ENCODE measurements at places on chromosomes 7 and 10.

GRCh38 chr7:55308186-55308929, 56.8 kb upstream of the LANCL2 start:
- DNase-seq: no peak

- no peak for DNase-seq
These were observed 132.7 kb downstream of the MDFIC start for GRCh38 chr7:115054478-115055065.

GRCh38 chr10:650886-651615, 38.4 kb downstream of the DIP2C start:
- DNase-seq: no peak

GRCh38 chr7:33774762-33775523, 130.4 kb upstream of the BMPER start:
- DNase-seq: no peak

DNA sequence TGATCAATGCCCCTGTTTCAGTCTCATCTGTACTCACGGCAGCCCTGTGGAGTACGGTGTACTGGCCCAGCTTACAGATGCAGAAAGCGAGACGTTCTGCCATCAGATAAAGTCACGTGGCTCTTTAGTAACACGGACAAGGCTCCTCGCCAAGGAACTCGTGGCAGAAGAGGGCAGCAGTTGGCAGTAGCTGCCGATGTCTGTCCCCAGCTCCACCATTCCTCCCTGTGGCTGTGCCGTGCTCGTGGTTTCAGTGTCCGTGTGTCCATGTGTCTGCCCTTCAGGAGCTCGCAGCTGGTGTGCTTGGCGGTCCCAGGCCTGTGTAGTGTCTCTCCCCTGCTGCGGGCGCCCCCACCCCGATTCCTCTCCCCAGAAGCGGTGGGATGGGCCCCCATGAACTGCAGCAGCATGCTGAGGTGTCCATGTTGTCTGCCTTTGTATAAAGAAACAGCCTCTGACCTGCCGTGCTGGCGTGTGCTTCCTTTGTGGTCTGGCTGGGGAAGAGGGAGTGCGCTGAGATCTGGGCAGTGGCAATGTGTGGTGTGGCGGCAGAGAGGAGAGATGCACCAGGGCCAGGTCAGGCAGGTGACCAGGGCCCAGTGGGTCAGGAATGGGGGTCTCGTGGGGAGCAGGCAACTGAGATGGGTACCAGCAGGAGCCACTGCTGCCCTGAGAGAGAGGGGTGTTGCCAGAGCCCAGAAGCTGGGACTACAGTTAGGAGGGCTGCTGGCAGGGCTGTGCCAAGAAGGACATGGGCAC, 9.8 kb downstream of the RHBDD2 start:
- peak; percentile 19 for DNase-seq

GRCh38 chr10:14587540-14588083, 187.1 kb downstream of the FAM107B start:
- DNase-seq: no peak

DNA sequence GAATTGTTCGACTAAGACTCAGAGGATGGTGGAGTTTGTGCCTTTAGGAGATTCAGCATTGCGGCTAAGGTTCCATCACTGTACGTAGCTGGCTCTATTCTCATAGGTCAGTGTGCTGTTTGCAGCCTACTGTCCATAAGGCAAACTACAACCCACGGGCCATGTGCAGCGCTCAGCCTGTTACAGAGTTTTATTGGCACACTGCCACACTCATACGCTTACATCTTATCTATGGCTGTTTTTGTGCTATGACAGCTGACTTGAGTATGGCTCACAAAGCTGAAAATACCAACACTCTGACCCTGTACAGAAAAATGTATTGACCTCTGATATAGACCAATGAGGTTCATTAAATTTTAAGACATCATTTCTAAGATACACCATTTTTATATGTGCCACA, 114.5 kb downstream of the ARID5B start:
- no peak for DNase-seq

- DNase-seq: no peak
These were observed 100.6 kb upstream of the MDFIC start for GRCh38 chr7:114821030-114821900.

DNA sequence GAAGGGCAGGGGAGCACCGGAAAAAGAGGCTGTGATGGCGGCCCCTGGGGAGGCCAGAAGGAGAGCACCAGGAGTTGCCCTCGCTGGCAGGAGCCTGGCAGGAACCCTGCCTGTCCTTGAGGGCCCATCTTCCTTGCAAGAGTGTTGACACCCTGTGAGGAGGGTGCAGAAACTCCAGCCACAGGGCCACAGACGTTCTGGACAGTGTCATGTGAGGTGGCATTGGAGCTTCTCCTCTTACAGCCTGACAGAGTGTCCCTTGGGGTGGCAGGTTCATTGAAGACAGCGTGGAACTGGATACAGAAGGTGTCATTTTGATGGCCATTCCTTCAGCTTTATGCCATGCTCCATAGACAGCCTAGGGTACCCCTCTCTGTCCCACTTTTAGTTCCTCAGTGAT, 54.2 kb downstream of the RBM20 start:
- no peak for DNase-seq

DNA sequence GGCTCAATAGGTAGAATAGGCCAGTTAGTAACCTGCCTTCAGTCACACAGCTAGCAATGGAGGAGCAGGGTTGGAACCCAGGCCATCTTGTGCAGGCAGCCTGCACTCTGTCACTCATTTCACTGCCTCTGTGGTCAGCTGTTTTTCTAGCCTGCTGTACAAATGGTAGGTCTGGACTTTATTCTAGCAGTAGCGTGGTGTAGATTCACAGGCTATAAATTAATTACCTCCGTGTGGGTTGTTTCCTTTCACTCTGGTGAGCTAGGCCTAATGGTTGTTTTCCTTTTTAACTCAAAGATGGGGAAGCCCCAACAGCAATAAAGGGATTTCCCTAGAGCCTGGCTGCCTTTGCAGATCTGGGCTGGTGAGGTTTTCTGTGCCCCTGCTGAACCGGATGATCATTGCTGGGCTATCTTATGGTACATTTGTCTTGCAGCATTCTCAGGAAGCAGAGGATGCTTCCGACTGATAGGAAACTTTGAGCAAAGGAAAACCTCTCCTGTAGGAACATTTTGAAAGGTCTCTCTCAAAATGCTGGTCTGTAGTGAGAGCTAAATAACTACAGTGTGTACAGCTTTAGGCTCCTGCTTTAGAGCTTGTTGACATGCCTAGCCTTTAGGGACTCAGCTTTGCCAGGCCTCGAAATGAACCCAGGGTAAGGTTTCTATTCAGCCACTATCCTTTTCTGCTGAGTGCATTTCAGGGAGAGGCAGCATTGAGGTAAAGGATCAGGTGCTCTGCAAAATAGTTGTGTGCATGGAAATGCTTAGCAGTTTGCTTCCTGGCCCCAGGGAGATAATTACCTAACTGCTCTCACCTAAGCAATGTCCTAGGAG, 157.4 kb downstream of the ST7 start:
- DNase-seq: peak; percentile 35

GRCh38 chr10:121644501-121644900, 46.3 kb upstream of the FGFR2 start:
- no peak for DNase-seq

GRCh38 chr7:2082139-2082998, 150.4 kb downstream of the MAD1L1 start:
- DNase-seq: no peak

- DNase-seq: no peak
These were observed 84.3 kb downstream of the CFTR start for GRCh38 chr7:117564080-117564479.

GRCh38 chr7:150738591-150739001, 1.4 kb downstream of the GIMAP5 start:
- no peak for DNase-seq

GRCh38 chr7:116918704-116919103, 34.6 kb upstream of the ST7 start:
- no peak for DNase-seq

DNA sequence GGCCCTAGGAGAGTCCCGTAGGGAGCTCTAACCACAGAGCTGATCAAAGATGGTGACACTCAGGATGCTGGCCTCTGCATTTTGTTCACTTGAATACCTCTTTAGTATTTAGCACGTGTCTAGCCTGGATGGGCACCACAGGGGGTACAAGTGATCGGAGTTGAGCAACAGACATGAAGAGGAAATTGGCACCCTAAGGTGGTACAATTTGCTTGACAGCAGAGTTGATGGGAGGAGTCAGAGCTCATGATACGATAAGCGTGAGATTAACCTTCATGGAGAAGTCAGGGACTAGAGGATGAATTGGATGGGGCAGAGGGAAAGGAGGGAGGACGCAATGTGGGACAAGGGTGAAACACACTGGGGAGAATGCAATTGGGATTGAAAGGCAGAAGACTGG, 9.9 kb upstream of the ZNF212 start:
- DNase-seq: no peak

Measured in hematopoietic multipotent progenitor cell treated with erythropoietin and hydrocortisone succinate and interleukin-3 and kit ligand, for 17 days (in vitro differentiated cells).